Hair follicle dermal papilla cell (primary cell): ENCODE measurements at places on chromosomes 16 and 17. TPM values are rescaled to one million over a fixed set of nuclear protein-coding genes. Genes with fewer than 3 reads are reported as not detected.

PIPOX gene
- 2.6 and 3.4 TPM in 2 replicates for total RNA-seq

GNAO1 gene
- 0.12 and 0.32 TPM in 2 replicates for total RNA-seq

SPNS2 gene
- 0.16 TPM in 1 of 2 replicates, not detected in the other for total RNA-seq

TMEM100 gene
- 1.3 and 2.3 TPM in 2 replicates for total RNA-seq

ESRP2 gene
- total RNA-seq: 0.12 and 0.16 TPM in 2 replicates

TPSAB1 gene
- total RNA-seq: not detected in 2 replicates

RBFOX1 gene
- total RNA-seq: not detected in 2 replicates

KRTAP16-1 gene
- not detected in 2 replicates for total RNA-seq

PRAC1 gene
- total RNA-seq: not detected in 2 replicates

HS3ST3A1 gene
- 33.2 and 40.1 TPM in 2 replicates for total RNA-seq

MYO15A gene
- 0.97 and 1.9 TPM in 2 replicates for total RNA-seq

ALDH3A1 gene
- total RNA-seq: 8.1 and 10.4 TPM in 2 replicates

BRIP1 gene
- total RNA-seq: 2.7 and 5.2 TPM in 2 replicates

HBA2 gene
- total RNA-seq: not detected in 2 replicates

TLCD3B gene
- total RNA-seq: 0.12 TPM in 1 of 2 replicates, not detected in the other

KRTAP9-8 gene
- not detected in 2 replicates for total RNA-seq

UBE2I gene
- 37.2 and 54.0 TPM in 2 replicates for total RNA-seq

RMI2 gene
- 3.1 and 3.2 TPM in 2 replicates for total RNA-seq

FASN gene
- total RNA-seq: 227 and 302 TPM in 2 replicates

TVP23A gene
- under 0.01 TPM in 1 of 2 replicates, not detected in the other for total RNA-seq

NLRC5 gene
- 60.2 and 61.2 TPM in 2 replicates for total RNA-seq

EVPL gene
- under 0.01 TPM in 1 of 2 replicates, not detected in the other for total RNA-seq

HLF gene
- total RNA-seq: 0.24 and 1.3 TPM in 2 replicates

CA5A gene
- not detected in 2 replicates for total RNA-seq

TAC4 gene
- not detected in 2 replicates for total RNA-seq

PLA2G10 gene
- not detected in 2 replicates for total RNA-seq

SNX11 gene
- total RNA-seq: 13.0 and 16.2 TPM in 2 replicates

ADCY9 gene
- total RNA-seq: 61.4 and 77.1 TPM in 2 replicates

TBC1D28 gene
- not detected in 2 replicates for total RNA-seq
